ENCODE measurements at places on chromosomes 4 and X.

DNA sequence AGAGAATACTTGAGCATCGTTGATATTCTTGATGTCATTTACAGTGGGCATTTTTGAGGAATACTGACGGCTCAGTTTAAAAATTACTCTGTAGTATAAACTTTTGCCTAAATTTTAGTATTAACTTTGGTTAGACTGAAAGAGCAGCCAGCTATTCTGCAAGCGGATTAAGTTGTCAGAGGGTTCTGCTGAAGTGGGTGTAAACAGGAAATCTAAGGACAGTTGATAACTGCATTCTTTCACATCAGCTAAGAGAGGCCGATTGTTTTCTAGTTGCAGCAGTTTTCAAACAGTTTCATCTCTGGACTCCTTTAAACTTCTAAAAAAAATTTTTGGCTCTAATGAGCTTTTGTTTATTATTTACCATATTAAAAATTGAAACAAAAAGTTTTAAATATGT is 149.6 kb downstream of the RAPGEF2 start:
- DNase-seq, result no peak

- no peak for DNase-seq
These were observed 57.1 kb downstream of the ANAPC4 start for GRCh38 chr4:25433966-25434827.

GRCh38 chr4:1879485-1879884 is 8.3 kb downstream of the NSD2 start:
- no peak for DNase-seq

- DNase-seq, result no peak
These were observed 552.9 kb upstream of the PABPC4L start for GRCh38 chr4:134754301-134755019.

DNA sequence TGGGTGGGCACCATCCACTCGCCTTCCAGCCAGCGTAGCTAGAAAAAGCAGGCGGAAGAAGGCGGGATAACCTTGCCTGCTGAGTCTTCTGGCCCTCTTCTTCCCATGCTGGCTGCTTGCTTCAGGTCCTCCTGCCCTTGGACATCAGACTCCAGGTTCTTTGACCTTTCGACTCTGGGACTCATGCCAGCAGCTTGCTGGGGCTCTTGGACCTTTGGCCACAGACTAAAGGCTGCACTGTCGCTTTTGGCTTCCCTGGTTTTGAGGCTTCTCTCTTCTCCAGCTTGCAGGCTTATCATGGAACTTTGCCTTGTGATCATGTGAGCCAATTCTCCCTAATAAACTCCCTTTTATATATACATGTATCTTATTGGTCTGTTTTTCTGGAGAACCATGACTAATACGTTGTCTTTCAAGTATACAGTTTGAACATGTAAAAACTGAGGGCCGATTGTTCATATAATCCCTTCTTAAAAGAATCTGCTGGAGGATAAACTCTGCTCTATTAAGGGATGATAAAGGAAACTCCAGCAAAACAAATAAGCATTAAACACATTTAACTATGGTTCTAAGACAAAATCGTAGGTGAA is 116.6 kb upstream of the LCORL start:
- no peak for DNase-seq

- no peak for DNase-seq
These were observed 109.2 kb upstream of the AP1S2 start for GRCh38 chrX:15963858-15964257.

DNA sequence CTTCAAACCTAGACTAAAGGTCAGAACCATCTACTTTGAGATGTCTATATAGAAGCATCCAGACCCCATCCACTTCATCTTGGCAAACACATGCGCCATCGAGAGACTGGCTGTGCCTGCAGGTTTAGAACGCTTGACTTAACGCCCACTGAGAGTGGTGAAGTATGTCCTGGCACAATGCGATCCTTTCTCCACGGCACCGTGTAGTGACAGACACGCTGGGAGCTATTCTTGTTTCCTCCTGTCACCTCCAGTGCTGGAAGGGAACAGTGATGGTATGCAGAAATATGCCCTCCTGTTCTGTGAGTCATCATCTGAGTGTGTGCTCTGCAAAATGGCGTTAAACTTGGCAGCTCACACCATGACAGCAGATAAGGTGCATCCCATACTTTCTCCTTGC is 330.2 kb downstream of the NLGN4X start:
- DNase-seq, result no peak

GRCh38 chrX:13115146-13115855 is 70.9 kb upstream of the FAM9C start:
- DNase-seq, result peak; percentile 51

- no peak for DNase-seq
These were observed 147.6 kb upstream of the DIPK2B start for GRCh38 chrX:45348296-45348695.

GRCh38 chr4:55272589-55272988 is 73.5 kb upstream of the SRD5A3 start:
- no peak for DNase-seq

- DNase-seq, result no peak
These were observed 1540.5 kb downstream of the C4orf33 start for GRCh38 chr4:130636486-130636885.
